ENCODE measurements at places on chromosomes 4 and X.
A peak's percentile ranks its signal among the peaks of the same experiment; 100 is the strongest.

- DNase-seq = no peak
These were observed 14.6 kb downstream of the SMIM20 start for GRCh38 chr4:25928379-25929297.

- DNase-seq = peak; percentile 21
These were observed 44.0 kb downstream of the SLC25A5 start for GRCh38 chrX:119512146-119512800.

GRCh38 chrX:42519666-42520231 is 258.2 kb downstream of the PPP1R2C start:
- DNase-seq = peak; percentile 9

DNA sequence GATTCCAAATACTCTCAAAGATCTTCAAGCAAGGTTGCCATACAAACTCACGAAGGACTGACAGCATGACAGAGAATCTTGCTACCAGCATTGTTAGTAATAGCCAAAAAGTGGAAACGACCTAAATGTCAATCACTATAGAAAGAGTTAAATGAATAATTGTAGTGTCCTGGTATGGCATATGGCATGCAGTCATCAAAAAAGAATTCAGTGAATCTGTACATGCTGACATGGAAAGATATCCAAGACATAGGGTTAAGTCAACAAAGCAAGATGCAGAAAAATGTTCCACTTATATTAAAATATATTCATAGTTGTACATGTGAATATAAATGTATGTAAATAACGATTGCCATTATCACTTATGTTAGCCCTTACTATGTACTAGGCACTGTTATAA is 37.6 kb downstream of the SRPX2 start:
- no peak for DNase-seq

DNA sequence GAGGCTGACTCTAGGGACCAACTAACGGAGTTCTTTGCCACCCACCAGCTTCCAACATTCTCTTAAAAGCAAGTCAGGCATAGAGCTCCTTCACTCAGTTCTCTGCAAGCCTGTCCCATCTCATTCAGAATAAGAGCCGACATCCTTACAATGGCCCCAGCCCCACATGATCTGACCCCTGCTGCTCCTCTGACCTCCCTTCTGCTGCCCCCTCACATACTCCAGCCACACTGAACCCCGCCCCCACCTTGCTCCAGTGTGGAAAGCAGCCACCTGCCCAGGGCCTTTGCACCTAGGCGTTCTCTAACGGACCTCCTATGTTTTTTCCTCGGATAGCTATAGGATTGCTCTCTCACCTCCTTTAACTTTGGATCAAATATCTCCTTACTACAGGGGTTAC is 143.2 kb upstream of the ETNPPL start:
- no peak for DNase-seq

DNA sequence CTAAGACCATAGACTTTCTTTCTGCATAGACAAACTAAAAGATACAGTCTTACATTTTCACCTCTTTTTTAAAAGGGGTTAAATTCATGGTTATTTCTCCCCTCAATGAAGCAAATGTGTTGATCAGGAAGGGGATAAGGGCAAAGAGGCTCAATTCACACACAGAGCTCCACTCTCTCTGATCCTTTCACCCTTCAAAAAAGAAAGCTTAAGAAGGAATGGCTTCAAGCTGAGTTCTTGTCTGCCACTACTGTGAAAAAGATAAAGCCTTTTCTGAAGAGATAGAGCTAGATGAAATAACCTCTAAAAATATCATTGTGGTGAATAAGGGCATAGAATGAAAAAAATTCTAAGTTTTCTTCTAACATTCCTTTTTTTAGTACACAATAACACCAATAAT is 28.3 kb downstream of the SEPSECS start:
- no peak for DNase-seq

GRCh38 chr4:113825272-113825671 is 63.7 kb upstream of the CAMK2D start:
- DNase-seq = no peak

DNA sequence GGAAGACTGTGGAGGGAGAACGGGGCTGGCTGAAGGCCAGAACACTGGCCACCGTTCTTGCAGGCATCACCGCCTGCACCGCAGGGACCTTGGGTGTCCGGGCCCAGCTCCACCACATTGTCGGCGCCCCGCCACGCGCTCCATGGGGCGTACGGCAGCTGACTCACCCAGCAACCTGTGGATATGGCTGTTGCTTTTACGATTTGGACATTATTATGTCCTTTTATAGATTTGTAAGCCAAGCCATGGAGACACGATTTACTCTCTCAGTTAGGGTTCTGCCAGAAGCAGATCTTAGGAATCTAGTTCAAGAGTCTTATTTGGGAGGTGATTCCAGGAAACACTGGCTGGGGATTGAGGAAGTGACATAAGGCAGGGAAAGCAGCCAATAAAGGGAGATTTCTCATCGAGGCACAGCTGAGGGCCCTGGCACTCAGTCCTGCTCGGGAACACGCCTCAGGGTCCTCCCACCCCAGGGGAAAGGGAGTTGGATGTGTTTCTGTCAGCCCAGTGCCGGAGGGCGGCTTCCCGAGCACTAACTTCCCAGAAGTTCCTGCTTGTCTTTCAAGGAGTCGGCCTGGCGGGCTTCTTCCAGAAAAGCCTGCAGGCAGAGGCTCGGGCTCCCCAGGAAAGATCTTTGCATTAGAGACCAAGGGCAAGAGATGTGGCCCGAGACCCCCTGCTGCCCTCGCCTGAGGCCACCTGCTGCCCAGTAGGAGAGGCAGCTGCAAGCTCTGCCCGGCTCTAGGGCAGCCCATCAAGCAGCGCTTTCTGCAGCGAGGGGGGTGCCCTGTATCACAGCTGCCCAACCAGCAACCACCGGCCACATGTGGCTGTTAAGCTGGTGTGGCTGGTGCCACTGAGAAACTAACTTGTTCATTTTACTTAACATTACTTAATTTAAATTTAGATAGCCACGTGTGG is 52.9 kb downstream of the CRMP1 start:
- no peak for DNase-seq

DNA sequence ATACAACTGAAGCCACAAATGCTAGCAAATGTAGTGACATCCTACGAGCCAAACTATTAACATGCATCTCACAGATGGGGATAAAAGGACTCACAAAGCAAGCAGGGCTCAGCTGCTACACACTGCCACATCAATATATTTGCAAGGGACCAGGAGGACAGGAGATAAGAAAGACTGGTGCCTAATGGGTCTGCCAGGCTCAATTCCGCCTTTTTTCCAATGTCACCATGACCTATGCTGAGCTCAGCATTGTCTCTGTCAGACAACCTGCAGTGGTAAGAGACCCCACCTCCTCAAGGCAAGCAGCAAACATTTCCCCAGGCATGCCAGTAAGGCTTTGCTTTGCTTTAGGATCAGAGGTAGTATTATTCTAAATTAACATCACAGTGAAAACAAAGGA is 435 bp downstream of the DCX start:
- DNase-seq = no peak

DNA sequence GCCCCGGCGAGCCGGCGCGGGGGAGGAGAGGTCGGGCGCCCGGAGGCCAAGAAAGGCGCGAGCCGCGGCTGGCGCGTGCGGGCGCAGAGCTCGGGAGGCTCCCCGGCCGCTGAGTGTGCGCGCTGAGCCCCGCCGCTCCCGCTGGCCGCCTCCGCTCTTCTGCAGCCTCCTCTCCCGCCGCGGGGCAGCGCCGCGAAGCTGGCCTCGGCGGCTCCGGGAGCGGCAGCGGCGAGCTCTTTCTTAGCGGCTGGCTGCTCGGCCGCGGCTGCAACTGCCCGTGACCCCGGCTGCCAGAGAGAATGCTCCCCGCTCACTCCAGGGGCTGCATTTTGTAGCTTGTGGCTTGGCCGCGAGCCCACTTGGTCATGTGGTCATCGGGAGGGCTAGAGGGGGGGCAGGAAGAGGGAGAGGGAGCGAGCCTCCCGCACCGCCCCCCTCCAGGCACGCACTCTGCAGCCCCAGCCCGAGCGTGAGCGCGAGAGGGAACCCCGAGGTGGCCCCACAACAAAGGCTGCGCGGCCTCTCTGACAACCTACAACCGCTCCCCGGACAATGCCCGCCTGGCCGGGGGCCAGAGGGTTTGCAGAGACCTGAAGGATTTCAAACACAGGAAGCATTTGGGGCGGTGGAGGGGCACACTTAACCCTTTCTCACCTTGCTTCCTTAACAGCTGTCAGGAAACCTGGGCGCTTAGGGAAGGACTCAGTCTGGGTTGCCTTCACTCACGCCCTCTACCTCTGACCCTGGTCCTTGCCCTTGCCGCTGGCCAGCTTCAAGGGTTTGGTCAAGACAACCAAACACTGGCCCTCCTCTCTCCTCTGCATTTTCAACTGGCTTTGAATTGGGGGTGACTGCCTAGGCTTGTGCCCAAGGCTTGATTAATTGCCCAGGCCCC is at the start of gene APLN:
TSS of gene APLN (minus strand) at position 305 of the 895 bp plus-strand sequence. CDS start 326 bp downstream, outside the sequence.
- no peak for DNase-seq

- DNase-seq = no peak
These were observed 119.2 kb downstream of the SMARCA1 start for GRCh38 chrX:129403974-129404669.

DNA sequence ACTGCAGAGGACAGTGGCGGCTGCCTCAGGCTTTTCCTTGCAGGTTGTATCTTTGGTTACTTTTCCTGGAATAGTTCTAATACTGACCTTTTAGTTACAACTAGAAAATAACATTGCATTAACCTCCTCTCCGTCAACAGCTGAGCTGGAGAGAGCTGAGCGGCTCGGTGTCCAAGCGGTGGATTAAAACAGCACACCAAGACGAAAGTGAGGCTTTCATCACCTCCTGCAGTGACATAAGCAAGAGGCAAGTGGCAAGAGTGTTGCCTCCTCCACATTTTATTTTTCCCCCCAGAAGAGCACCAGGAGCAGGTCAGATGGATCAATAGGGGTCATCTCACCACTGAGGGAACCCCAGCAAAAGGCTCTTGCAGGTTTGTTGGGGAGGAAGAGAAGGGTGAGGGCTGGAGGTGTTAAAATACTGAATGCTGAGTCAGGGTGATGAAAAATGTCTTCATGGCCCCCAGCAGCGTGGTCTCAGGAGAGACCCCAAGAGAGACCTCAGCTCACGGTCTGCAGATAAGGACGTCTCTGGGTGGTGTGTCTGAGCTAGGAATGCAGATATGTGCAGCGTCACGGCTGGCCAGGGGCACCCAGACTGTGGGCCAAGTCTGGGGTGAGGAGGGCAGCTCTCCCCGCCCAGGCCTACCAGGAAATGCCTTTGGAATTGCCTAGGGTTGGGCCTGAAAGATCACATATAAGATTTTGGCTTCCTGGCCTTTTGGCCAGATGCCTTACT is 50.3 kb downstream of the CASP3 start:
- no peak for DNase-seq

GRCh38 chrX:105297041-105297440 is 76.5 kb upstream of the TEX13A start:
- DNase-seq = no peak

DNA sequence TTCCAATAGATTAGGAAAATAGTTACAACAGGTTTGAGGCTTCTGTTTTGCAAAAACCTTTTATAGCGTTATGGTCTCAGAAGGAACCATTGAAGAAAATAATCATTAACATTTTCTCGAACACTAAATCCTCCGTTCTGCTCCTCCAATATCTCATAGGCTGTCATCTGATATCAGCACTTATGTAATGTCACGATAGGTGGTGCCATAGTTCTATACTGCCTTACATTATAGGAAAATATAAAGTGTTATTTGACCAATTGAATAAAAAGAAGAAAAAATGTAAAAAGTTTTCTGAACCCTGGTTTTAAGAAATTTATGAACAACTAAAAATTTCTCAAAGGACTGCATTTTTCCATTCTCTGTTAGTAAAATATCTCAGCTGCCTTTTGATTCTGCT is 291.4 kb downstream of the RPA4 start:
- no peak for DNase-seq

DNA sequence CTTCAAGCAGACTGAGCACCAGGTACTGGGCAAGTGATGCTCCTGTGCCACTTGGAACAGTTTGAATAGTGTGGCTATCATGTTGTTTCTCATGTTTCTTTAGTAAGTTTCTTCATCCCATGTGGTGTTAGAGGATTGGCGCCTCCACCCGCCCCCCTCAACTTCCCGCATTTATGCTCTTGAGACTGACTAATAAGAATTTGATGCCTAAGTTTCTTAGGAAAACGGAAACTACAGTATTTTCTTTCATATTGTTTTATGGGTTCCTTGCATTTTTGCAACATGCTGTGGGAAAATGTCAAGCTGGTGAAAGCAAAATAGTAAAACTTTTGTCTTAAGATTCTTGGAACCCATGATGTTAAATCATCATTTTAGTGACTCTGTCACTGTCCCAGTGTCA is 101.2 kb upstream of the SLC4A4 start:
- DNase-seq = no peak

Measured in HFF-Myc (cell line).